SW 1271 (cell line): ENCODE measurements at places on chromosomes 7 and 10.

DNA sequence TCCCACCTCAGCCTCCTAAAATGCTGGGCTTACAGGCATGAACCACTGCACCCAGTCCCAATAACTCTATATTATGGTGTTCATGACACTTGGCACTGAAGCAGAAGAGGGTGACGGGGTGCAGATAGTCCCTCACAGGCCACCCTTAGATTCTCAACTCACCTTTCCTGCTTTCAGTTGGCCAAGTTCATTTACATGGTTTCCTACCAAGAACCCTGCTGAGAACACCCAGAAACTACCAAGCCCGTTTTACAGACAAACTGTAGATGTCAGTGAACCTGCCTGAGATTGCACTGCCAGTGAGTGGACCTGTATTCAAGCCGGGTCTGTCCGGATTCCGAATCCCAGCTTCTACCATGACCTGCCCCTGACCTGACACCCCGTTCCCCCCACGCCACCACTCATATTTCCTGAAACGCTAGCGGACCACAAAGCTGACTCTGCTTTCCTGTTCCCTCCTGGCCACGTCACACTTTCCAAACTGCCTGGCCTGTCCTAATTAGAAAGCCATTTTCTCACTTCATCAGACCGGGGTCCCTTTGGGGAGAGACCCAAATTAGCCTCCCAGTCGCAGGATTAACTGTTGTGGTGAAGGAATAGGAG lies 17.3 kb downstream of the GRID2IP start:
- no peak for DNase-seq

DNA sequence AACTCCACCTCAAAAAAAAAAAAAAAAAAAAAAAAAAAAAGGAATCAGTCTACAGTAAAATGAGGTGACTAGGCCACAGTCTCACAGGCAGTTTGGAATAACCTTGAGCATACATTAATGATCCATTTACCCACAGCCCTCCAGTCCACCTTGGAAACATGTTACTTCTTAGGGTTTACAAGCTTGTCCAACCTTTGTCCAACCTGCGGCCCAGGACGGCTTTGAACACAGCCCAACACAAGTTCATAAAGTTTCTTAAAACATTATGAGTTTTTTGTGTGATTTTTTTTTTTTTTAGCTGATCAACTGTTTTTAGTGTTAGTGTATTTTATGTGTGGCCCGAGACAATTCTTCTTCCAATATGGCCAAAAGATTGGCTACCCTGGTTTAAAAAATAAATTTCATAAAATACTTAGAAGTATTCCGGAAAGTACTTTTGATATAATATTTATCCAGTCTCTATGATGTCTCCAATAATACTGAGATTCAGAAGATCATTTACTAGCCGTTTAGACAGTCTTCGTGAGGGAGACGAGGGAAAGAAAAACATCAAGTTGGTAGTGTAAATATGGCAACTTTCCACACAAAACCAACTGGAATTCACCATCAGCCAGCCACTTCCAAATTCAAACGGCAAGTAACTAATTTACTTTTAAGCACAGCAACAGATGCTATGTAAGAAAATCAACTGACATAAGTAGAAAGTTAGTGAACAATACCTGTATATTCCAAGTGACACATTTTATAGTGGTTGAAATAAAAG lies 9.9 kb downstream of the BAZ1B start:
- DNase-seq = no peak

DNA sequence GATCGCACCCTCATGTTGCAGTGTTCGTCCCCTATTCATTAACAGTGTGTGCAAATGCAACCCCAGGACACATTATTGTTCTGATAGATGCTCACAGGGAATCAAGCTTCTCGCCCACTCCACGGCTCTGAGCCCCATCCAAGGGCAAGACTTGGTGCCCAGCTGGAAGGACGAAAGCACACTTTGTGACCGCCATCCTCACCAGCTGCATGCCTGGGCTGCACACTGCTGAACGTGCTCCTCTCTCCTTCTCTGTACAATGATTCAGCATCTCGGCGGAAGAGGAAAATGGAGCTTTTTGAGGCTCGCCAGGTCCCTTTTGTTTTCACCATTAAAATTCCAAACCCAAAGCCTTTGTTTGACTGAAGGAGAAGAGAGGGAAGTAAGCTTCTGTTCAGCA lies 41.9 kb downstream of the MKI67 start:
- no peak for DNase-seq

DNA sequence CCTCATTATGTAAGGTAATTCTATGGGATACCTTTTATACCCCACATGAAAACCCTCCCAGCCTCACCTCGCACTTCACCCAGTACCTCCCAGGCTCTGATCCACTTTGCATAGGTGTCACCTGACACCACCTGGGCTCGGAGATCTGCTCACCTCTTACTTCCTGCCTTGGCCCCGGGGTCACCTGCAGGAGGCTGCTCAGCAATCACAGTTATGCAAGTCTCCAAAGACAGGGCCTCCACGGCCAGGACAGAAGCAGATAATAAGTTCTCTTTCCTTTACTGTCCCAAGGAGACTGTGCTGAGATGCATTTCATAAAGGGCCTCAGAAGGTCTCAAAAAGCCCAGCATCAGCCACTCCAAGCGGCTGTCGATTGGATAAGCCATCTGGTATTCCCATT lies 112.4 kb upstream of the PPP2R2D start:
- DNase-seq = no peak

- no peak for DNase-seq
Measured at GRCh38 chr10:17472481-17473227, 18.3 kb upstream of the ST8SIA6 start.
